ENCODE measurements at places on chromosomes 5 and 9.

- no peak for DNase-seq
Measured at GRCh38 chr5:168328814-168329213, 37.4 kb downstream of the WWC1 start.

DNA sequence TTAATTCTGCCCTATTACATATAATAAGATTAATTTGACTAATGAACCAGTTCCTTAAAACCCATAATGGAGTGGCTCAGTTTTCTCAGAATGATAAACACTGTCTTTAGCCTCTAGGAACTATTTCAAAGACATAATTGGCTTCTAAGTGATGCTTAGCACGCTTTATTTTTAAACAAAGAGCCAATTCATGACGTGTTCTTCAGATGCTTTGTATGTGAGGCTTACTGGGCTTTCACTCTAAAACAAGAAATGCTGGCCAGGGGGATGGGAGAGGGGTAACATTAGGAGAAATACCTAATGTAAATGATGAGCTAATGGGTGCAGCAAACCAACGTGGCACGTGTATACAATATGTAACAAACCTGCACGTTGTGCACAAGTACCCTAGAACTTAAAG, 7.6 kb upstream of the SFXN1 start:
- DNase-seq, result no peak

- DNase-seq, result no peak
Measured at GRCh38 chr9:93045521-93045920, 13.0 kb upstream of the SUSD3 start.

DNA sequence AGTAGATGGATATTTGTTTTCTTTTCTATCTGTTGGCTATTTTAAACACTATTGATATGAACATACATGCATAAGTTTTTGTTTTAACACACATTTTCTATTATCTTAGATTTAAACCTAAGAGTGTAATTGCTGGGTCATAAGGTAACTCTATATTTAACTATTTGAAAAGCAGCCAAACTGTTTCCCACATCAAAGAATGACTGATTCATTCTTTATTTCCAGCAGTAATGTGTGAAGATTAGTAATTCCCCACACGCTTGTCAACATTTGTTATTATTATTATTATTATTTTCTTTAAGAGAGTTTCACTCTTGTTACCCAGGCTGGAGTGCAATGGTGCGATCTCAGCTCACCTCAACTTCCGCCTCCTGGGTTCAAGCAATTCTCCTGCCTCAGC, 1495.8 kb downstream of the EFNA5 start:
- no peak for DNase-seq

DNA sequence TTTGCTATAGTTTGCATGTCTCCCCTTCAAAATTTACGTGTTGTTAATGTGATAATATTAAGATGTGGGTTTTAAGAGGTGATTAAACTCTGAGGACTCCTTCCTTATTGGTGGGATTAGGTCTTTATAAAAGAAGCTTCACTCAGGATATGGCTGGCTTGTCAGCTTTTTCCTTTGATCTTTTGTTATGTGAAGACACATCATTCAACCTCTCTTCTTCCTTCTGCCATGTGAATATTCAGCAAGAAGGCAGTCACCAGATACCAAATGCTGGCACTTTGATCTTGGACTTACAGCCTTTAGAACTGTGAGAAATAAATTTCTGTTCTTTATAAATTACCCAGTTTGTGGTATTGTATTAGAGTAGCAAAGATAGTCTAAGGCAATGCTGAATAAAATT, 855.9 kb upstream of the CDH10 start:
- DNase-seq, result no peak

DNA sequence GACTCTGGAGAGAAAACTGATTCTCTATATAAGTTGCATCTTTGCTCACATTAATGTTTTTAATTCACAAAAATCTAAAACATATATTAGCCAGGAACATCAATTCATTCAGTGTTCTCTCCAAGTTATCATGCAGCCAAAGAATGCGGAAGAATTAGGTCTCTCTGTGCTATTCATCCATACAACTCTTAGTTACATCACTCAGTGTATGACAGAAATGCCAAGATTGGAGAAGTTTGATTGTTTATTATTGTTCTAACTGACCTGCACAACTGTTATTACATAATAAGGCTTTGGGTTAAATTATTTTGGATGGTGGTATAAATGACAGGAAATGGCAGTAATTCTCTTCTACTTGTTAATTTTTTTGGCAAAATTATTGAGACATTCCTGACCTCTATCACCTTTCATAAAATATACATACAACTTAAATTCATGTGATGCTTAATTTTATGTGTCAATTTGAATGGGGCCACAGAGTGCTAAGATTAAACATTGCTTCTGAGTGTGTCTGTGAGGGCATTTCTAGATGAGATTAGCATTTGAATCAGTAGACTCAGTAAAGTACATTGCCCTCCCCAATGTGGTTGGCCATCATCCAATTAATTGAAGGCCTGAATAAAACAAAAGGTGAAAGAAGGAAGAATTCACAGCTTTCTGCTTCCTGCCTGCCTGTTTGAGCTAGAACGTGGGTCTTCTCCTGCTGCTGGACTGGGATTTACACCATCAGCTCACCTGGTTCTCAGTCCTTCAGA, 70.2 kb downstream of the NR2F1-AS1 start:
- DNase-seq, result no peak

- DNase-seq, result no peak
Measured at GRCh38 chr9:71895955-71896354, 15.0 kb downstream of the ABHD17B start.

DNA sequence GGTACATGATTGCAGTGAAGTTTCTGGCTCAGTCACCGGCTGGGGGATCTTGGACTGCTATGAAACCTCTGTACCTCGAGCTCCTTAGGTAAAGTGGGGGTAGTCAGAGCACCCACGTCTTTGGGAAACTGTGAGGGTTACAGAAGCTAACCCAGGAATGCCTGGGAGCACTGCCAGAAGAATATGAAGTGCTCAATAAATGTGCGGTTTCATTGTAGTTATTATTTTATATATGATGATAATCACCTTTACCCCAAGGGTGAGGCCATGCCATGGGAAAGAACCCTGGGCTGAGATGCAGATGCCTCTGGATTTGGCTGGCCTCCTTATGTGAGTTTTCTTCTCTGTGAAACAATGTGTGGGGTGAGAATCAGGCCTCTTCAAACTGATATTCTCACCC, 3.7 kb downstream of the NPR3 start:
- no peak for DNase-seq

- no peak for DNase-seq
Measured at GRCh38 chr9:91349115-91349555, 12.6 kb downstream of the AUH start.

- no peak for DNase-seq
Measured at GRCh38 chr5:172493002-172493401, 38.7 kb upstream of the SH3PXD2B start.

GRCh38 chr5:74286734-74287695, 353.5 kb downstream of the ENC1 start:
- DNase-seq, result no peak

Measured in activated T-cell treated with anti-CD3 and anti-CD28 coated beads for 24 hours (primary cell).